ENCODE measurements at places on chromosomes 6 and 20.

- DNase-seq = no peak
Measured at GRCh38 chr6:151757506-151757955, 50.0 kb upstream of the ESR1 start.

DNA sequence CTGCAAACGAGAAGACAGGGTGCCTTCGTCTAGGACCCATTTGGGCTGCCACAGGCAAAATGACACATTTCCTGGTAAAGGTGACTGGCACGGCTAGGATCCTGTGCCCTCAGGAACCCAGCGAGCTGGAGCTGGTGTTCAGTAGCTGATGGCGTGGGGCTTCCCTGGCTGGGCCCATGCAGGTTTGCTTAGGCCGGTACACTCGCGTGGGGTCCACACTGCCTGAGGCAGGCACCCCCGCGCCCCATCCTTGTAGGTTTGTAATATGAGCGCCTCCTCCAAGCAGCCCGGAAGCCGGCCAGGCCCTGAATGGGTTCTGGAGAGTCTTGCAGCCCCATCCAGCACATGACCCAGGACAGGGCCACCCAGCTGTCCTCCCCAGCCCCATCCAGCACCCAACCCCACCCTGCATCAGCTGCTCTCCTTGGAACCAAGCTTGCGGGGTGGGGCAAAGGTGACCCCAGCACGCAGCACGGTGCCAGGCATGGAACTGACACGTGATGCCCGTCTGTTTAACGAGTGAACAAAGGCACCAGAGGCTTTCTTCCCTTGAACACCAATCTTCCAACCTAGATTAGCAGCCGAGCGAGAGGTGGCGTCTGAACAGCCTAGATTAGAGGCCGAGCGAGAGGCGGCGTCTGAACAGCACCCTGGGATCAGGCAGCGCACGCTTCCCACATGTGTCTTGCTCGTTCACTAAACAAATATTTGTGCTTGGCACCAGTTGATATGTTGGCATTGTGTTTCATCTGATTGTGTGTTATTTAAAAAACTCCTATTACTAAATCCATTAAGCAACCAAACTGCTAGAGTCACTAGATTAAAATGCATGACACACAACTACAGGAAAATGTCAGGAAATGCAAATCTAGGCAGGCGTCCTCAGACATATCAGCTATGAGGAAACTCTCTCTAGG is 112.1 kb downstream of the DLL1 start:
- DNase-seq = no peak

GRCh38 chr6:73339340-73339739 is 14.7 kb downstream of the DPPA5 start:
- DNase-seq = no peak

DNA sequence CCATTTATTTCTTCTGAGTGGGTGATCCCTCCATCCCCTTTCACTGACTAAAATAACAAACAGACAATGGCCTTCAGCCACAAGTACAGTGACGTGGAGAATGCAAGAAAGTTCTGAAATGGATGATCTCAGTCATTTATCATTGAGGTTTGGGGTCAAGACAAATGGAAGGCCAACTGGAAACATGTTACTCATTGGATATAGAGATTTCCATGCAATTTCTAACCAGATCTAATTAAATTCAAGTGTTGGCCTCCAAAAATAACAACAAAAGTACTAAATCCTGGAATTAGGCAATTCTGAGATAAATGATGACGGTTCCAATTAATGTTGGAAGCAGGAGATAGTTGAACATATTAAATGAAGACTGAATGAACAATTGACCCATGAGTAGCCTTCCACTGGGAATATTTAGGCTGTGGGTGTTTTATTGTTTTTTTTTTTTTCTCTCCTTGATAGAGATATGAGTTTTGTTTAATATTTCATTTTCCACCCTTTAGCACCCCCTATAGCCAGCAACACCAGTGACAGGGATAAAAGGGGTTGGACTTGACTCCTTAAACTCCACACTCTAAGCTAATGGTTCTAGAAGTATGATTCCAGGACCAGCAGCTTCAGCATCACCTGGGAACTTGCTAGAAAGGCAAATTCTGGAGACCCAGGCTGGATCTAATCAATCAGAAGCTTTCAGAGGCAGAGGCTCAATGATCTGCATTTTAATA is 112.8 kb downstream of the BCAS1 start:
- no peak for DNase-seq

DNA sequence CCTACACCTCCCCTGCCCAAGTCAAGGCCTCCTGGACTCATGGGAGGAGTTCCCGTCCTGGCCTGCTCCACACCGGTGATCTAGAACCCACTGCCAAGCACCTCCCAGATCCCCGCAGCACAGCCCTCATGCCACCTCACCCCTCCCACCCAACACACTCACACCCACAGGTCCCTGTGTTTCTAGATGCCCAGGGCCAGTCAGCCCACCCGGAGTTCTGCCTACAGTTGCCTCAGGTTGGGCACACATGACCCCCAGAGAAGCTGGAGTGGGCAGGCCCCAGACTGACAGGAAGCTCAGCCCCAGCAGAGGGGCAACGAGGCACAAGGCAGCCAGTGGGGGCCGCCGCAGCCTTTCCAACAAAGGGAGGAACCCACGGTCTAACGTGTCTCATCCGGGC is 29.6 kb downstream of the RRBP1 start:
- DNase-seq = no peak

- DNase-seq = no peak
Measured at GRCh38 chr20:6074145-6074561, 20.3 kb upstream of the LRRN4 start.

DNA sequence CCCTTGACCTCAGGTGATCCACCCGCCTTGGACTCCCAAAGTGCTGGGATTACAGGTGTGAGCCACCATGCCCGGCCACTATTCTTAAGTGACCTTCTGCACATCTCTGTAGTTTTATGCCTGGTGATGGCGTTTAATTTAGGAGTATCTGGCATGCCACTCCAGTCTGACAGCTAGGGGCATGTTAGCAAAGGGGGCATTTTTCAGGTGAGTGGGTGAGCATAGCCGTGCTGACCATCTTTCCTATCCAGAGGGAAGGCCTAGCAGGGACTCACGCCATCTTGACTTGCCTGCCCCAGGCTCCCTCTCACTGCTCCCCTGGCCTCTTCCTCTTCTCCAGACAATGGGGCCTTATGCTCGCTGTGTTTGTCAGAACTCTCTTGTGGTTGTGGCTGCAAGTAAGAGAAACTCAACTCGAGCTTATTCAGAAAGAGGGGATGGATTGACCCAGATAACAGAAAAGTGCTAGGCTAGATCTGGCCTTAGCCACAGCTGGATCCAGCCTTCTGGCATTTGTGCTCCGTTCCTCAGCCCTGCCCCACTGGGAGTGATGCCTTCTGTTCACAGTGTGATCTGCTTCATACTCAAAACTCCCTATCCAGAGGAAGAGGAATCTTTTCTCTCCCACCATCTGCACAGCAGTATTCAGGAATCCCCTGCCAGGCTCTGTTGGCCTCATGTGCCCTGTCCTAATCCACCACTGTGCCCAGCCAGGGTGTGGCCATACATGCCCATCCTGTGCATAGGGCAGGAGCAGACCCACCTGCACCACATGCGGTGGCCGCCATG is 174.5 kb upstream of the AKAP12 start:
- no peak for DNase-seq

DNA sequence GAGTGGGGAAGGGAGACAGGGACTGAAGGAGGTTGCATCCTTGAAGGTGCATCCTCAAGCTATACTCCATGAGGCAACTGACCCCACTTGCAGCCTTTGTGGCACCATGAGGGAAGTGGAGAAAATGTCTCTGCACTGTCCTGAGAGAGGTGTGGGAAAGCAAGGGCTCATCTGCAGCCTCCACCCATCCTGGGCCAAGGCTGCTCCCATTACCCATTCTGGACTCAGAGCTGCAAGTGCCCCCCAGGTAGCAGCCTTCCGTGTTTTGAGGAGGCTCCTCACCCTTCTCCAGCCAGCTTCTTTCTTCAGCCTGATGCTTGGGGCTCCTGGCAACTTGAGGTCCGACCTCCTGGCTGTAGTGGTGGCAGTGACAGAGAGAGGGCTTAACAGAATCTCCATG is 294.6 kb downstream of the CDH26 start:
- no peak for DNase-seq

- DNase-seq = no peak
Measured at GRCh38 chr6:13303668-13304017, 24.7 kb downstream of the TBC1D7 start.

- DNase-seq = no peak
Measured at GRCh38 chr20:58969439-58969838, 11.6 kb upstream of the NELFCD start.

GRCh38 chr20:37406010-37406998 is 60.4 kb downstream of the SRC start:
- no peak for DNase-seq
